ENCODE measurements at places on chromosomes 5 and 9.

DNA sequence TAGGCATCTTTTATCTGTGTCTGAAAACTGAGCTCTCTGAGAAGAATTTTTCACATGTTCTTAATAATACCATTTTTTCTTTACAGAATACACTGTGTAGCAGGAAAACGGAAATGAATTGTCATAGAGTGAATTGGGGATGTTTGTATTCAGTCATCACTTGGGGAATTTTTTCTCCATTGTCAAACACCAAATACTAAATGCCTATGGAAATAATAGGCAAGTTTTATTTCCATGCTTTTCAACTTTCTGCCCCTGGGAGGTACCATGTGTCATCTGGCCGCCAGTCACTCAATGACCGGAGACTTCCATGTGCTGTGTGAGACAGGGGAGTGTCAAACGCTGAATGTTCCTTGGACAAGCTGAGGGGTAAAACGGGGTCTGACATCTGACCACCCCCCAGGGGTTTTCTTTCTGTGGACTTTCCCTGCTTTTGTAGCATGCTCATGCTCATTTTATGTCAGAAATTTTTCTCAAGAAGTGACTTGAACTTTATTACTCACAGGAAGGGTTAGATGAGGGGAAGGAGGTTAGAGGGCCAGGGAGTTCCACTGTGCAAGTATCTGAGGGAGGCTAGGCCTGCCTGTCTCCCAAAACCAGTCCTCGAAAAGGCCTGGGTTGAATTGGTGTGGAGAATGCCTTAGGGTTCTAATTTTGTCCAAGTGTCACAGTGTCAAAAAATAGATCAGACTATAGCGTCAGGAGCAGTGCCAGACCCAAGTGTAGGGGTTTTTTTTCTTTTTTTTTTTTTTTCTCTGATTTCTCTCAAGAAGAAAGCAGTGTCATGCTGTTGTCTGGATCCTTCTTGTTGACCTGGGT, 438.6 kb downstream of the AGTPBP1 start:
- no peak for DNase-seq

DNA sequence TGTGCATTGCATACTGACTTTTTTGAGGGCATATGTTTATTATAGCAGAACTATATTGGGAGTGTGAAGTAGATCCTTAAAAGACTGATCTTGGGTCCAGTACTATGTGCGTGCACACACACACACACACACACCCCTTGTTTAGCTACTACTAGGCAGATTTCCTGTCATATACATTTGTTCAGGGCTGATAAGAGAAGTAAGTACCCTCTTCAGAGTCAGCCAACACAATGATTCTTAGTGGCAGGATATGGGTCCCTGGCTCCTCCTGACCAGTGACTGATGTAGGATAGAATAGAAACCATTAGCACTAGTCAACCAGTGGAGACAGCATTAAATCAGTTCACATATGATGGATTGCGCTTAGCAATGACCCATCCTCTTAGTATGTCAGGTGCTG, 76.2 kb upstream of the MIER3 start:
- DNase-seq, result no peak

DNA sequence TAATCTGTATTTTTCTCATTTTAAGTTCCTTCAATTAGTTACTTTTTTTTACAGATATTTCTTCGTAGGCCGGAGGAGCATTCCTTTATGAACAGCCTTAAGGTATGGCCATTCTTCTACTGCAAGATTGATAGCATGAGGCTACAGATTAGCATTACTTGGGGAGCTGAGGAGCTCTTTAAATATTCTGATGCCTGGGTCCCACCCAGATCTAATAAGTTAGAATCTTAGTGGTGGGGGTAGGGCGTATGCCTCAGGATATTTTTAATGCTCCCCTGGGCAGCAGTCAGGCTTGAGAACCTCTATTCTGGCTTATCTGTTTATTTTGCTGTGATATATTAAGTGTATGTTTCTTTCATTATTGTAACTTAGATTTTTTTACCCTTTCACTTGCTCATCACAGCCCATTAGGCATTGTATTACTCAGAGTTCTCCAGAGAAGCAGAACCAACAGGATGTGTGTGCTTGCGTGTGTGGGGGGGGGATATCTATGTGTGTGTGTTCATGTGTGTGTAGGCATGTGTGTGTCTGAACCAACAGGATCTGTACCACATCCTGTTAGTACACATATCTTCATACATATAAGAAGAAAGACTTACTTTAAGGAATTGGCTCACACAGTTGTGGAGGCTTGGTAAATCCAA, 91.8 kb upstream of the MTAP start:
- DNase-seq, result no peak

DNA sequence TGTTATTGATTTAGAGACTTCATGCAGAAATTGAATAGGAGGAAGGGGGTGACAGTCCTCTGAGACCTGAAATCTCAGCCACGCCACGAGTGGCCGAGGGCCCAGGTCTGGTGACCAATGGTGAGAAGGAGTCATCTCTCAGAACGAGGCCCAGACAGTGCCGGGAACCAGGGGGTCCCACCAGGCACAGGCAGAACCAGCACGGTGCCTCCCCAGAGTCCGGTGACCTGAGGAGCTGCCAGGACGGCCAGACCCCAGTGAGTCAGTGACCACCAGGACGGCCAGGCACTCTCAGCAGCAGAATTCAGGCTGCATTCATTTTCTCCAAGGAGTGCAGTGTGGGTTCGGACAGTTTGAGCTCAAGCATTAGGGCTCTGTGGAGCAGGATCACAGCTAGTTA, 43.8 kb upstream of the NKD2 start:
- peak; percentile 17 for DNase-seq

- DNase-seq, result peak; percentile 12
Measured at GRCh38 chr9:93633492-93634221, 57.3 kb downstream of the PHF2 start.

GRCh38 chr9:86303316-86303975, 21.1 kb upstream of the ISCA1 start:
- DNase-seq, result no peak

DNA sequence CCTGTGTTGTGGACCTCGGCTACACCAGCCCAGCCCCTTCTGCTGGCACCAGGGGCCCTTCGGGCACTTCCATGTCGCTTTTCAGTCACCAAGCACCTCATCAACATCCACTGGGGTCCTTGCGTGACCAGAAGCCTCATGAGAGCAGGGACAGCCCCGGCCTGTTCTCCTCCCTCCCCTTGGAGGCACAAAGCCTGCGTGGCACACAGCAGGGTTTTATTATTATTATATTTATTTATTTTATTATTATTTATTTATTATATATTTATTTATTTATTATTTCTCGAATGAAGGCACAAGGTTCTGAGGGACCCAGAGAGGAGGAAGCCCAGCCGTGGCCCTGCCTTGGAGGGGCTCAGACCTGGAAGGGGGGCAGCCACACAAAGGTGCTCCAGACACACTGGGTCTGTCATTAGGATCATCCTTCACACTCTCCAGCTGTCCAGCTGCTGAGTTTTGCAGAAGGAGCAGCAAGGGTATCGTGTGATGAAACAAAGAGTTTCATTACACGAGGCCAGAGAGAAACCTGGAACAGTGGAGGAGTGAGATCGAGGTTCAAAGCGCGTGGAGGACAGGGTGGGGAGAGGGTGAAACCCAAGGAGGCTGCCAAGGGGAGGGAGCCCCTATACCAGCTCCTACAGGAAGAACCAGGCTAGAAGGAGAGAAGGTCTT, 5.2 kb downstream of the VAV2 start:
- DNase-seq, result peak; percentile 7

- no peak for DNase-seq
Measured at GRCh38 chr9:131312822-131313770, 23.6 kb downstream of the PLPP7 start.

GRCh38 chr9:137045294-137046087, 486 bp downstream of the NPDC1 start:
- DNase-seq, result no peak

GRCh38 chr5:150141544-150142184, 14.0 kb downstream of the PDGFRB start:
- DNase-seq, result no peak

GRCh38 chr9:136228107-136228875, 17.3 kb downstream of the QSOX2 start:
- no peak for DNase-seq

- no peak for DNase-seq
Measured at GRCh38 chr5:169869066-169869465, 111.2 kb downstream of the INSYN2B start.

- no peak for DNase-seq
Measured at GRCh38 chr9:120258096-120258495, 321.9 kb downstream of the CDK5RAP2 start.

GRCh38 chr5:176573564-176574296, 24.6 kb downstream of the CDHR2 start:
- peak; percentile 45 for DNase-seq

DNA sequence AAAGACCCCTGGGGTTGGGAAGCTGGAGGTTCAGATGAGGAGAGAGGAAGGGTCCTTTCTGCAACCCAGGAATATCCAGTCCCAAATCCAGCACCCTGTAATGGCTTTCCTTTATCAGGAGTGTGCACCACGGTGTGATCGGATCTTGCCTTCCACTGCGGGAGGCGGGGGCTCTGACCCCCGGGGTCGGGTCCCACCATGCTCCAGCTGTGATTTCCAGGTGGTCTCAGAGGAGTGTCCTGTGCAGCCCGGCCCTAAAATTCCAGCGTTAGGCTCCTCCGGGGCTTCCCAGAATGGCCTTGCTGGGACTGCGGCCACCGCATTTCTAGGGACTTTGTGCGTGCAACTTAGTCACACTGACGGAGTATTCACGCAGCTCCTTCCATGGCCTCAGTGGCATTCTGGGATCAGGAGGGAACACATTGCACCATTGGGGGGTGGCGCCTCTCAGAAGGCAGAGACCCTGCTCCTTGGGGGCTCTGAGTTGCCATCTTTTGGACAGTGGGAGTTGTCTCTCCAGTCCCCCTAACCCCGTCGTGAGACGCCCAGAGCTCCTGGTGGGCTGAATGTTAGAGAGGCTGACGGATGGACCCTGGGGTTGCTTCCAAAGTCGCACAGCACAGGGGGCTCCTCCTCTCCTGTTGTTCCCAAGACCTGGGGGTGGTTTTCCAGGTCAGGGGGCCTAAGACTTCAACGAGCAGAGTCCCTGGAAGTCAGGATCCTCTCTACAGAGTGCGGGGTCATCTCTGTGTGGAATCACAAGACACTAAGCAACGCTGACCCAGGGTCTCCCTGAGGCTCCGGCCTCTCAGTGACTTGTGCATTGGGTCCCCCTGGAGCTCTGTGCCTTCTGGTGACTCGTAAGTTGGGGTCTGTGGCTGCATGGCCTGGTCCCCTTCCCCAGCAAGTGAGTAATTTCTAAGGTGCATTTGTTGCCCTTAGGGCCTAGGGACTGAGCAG, 42.7 kb upstream of the IRX4 start:
- DNase-seq, result no peak

GRCh38 chr5:34585601-34586104, 70.5 kb upstream of the RAI14 start:
- no peak for DNase-seq

- no peak for DNase-seq
Measured at GRCh38 chr5:88890070-88890781, 7.2 kb upstream of the MEF2C start.
